GM13976 (cell line): ENCODE measurements at places on chromosomes 1 and 21.

DNA sequence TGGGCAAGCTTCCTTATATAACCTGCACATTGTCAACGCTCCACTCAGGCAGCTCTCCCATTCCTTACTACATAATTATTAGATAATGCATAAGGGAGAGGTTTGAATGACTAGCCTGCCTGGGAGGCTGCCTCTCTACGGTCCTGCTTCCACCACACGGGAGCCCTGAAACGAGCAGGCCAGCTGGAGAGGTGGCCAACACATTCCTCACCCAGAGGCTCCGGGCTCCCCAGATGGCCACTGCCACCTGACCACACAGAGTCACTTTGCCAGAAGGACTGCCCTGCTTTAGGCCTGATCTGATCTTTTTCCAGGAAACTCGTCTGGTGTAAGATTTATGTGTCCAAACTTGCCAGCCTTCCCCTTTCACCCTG is 27.9 kb downstream of the HIVEP3 start:
- no peak for DNase-seq

DNA sequence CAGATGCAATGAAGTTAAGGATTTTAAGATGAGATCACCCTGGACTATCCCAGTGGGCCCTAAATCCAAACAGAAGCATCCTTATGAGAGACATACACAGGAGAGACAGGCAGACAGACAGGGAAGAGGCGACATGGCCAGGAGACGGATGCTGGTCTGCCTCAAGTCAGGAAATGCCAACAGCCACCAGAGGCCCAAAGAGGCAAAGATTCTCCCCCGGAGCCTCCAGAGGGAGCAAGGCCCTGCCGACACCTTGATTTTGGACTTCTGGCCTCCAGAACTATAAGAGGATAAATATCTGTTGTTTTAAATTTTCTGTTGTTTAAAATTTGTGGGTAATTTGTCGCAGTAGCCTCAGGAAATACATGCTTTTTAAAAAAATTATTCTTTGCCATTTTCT is 116.4 kb downstream of the GLIS1 start:
- DNase-seq = no peak

GRCh38 chr1:2079396-2080085 is 29.3 kb downstream of the PRKCZ start:
- DNase-seq = no peak

GRCh38 chr1:224450561-224451350 is 16.2 kb upstream of the WDR26 start:
- DNase-seq = no peak

DNA sequence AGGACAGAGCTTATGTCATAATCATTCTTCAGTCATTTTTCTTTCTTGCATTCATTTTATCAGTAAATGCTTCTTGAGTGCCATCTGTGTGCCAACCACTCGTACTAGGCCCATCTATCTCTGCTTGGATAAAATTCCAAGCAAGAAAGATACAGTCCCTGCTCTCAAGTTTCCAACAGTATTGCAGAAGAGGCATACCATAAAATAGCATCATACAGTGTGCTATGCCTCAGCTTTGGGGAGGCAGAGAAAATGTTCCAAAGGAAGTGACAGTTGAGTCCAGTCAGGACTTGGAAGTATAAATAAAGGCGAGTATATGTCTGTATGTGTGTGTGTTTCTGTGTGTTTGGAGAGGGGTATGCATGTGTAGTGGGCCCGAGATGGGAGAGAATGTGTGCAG is 113.4 kb upstream of the HOOK1 start:
- DNase-seq = no peak

DNA sequence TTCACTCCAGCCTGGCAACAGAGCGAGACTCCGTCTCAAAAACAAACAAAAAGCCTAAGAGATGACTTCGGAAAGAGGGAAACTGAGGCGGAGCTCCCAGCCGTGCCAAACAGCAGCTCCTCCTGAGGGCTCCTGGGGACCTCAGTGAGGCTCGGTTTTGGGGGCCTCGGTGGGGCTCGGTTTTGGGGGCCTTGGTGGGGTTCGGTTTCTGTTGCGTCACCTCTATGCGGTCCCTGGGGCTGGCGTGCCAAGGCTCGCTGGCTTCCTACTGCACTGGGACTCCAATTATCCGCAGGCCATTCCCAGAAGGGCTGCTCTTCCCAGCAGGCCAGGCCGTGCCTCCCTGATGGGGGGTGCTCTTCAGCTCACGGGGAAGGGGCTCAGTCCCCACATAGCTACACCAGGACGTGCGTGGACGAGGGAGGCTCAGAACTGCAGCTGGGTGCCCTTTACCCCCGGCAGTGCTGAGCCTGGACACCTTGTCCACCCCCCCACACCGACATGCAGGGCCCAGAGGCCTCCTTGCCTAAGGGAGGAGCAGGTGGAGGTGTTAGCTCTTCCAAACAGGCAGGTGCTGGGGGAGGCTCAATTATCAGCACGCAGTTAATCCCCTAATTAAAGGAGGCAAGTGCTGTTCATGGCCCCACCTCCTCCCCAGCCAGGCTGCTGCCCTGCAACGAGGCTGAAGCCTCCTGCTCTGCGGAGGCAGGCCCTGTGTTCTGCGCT is 5.1 kb upstream of the C1orf159 start:
- no peak for DNase-seq

- DNase-seq = no peak
These were observed 37.8 kb downstream of the NSL1 start for GRCh38 chr1:212753749-212754148.

DNA sequence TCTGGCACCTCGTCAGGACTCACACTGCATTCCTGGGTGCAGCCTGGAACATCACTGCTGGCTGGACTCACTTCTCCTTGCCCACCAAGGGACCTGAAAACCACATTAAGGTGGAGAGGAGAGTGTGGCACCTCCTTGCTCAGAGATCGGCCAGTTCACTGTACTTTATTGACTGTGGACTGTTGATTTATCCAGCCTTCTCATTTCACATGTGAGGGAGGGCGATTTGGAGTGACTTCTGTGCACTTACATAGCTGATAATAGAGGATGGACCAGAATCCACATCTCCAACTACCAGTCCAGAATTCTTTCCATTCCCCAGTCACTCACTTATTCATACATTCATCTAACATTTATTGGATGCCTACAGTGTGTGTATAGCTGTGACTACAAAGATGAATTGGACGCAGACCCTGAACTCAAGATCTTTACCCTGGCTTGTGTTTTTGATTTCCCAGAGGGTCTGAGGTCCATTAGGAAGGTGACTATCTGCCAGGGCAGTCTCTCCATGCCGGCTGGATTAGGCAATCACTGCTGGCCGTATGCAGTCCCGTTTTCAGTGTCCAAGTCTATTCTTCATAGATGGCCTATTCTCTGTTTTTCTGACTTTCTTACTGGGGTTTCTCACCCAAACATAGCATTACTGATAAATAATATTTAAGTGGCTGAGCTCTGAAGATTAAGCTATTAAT is 233.5 kb upstream of the SGIP1 start:
- no peak for DNase-seq
